ENCODE measurements at places on chromosomes 12 and 14.

DNA sequence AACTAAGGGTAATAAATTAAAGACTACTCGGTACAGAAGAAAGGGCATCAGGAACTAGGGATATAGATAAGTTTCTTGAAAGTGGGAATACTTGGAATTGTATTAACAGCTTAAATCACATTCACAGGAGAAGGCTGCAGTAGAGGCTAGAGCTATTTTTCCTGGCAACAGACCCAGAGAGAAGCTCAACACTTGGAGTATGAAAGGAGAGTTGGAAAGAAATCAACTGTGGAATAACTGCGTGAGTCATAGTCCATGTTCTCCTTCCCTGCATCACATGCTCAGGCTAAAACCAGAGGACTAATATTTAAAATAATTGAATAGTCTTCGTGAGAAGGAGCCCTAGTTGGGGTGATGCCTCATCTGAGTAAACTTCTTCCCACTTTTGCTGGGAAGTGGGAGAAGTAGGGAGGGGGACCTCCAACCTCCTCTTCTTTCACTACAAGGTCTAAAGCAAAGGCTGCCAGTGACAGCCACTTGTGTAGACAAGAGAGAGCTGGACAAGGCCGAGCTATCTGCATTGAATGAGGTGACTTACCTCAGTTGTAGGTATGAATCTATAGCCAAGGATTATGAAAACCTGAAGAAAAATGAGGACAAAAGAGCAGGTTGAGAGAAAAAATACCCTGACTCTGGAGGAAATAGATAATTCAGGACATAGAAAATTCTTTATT lies 32.7 kb downstream of the DYRK2 start:
- DNase-seq, result peak; percentile 98

- peak; percentile 66 for DNase-seq
These were observed 29.8 kb downstream of the LGMN start for GRCh38 chr14:92718664-92719063.

GRCh38 chr14:22667881-22668280 lies 23.7 kb upstream of the OR6J1 start:
- no peak for DNase-seq

- no peak for DNase-seq
These were observed 64.5 kb downstream of the SPTB start for GRCh38 chr14:64815257-64815656.

DNA sequence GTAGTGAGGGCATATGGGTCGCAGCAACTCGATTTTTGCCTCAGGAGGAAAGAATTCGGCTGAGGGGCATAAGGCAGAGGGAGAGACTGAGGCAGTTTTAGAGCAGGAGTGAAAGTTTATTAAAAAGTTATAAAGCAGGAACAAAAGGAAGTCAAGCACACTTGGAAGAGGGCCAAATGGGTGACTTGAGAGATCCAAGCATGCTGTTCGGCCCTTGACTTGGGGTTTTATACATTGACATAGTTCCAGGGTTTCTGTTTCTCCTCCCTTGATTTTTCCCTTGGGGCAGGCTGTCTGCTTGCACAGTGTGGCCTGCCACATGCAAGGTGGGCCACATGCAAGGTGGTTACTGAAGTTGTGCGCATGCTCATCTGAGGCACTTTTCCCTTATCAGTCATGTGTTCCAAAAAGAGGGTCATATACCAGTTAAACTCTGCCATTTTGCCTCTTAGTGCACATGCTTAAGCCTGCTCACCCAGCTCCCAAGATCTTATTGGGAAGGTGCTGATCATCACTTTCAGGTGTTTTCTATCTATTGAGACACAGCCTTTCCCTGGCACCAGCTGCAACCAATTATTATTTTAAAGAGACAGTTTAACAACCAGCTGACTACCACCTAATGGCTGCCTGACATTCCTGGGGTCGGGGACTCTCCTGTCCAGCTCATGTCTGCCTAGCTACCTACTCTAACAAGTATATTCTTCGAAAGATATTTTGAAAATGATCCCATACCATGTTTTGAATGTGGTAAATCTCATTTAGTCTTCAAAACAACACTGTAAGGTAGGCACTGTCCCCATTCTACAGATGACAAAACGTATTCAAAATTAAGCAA lies 19.9 kb downstream of the PTGER2 start:
- no peak for DNase-seq

- DNase-seq, result peak; percentile 100
These were observed 141.3 kb upstream of the HIF1A start for GRCh38 chr14:61553730-61554641.

- no peak for DNase-seq
These were observed 138.5 kb downstream of the SLC16A7 start for GRCh38 chr12:59734371-59734770.

All from fibroblast of skin of back (primary cell).